ENCODE measurements at places on chromosomes 3 and 15.

- no peak for DNase-seq
Observed at GRCh38 chr3:48990636-48991469, 812 bp downstream of the P4HTM start.

- DNase-seq = no peak
Observed at GRCh38 chr3:151419806-151420205, 35.3 kb upstream of the P2RY12 start.

DNA sequence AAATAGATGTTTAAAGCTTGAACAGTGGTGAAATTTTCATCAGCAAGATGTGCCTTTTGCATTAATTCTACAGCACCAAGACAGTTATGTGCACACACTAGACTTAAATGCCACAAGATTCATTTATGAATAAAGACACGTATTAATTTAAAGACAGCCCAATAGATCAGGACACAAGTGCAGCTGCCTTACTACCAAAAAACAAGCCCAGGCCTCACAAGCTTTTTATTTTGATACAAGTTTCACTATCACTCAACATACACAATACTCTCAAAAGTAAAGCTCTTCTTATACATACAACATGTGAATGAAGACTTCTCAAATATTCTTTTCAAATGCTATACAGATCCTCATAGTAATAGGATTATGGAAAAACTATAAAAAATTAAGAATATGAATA lies 2.4 kb downstream of the ACAP2 start:
- DNase-seq = no peak

DNA sequence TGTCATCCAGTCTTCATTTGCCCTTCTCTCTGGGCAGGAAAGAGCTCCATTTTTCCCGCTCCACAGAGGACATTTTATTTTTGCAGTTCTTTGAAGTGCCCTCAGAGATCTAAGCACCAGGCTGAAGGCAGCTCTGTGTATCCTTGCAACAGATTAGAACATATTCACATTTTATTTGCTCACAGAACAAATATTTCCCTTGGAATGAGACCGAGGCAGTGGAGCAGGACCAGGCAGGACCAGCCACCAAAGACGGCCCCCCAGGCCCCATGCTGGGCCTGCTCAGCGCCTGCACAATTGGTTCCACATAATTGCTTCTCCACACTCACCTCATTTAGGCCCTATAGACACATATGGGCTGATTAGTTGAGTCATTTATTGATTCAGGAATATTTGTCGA lies 15.7 kb upstream of the ETV5 start:
- no peak for DNase-seq

GRCh38 chr15:70101459-70102113 lies 3.9 kb upstream of the TLE3 start:
- DNase-seq = no peak

- no peak for DNase-seq
Observed at GRCh38 chr3:63974451-63974850, 48.8 kb downstream of the PSMD6 start.
